Activated T-helper 17 cell treated with anti-CD3 and anti-CD28 coated beads, Interleukin-2, amount 50 U/mL, for 72 hours (primary cell): ENCODE measurements at places on chromosomes 7 and 10.

- ATAC-seq, result no peak
These were observed 151.4 kb upstream of the PRPS1L1 start for GRCh38 chr7:18179093-18179492.

DNA sequence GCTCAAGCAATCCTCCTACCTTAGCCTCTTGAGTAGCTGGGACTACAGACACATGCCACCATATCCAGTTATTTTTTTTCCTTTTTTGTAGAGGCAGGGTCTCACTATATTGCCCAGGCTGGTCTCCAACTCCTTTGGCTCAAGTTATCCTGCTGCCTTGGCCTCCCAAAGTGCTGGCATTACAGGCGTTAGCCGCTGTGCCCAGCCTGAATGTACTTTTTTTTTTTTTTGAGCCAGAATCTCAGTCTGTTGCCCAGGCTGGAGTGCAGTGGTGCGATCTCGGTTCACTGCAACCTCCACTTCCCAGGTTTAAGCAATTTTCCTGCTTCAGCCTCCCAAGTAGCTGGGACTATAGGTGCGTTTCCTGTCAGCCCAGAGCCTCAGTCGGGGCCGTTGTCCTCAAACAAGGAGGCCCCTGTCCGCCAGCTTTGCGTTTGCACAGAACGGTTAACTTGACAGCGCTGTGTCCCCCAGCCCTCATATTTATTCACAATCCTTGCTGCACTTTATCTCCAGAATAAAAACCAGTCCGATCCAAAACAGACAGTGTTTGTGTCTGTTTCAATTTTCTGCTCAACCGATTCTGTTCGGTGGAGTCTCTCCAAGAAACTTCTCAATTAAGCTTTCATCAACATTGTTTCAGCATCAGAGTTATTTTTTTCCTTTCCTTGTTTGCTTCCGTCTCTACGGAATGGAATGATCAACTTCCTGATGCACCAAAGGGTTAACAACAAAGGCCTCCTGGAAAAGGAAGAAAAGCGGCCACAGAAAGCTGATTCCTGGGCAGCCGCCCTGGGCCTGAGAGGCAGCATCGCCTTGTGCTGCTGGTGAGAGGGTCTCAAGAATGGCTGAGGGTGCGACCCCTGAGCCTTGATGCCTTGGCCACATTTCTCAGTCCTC is 64.5 kb downstream of the PDIA4 start:
- ATAC-seq, result no peak

- no peak for ATAC-seq
These were observed 37.3 kb downstream of the SHH start for GRCh38 chr7:155774947-155775346.

- ATAC-seq, result no peak
These were observed 292.2 kb upstream of the TAC1 start for GRCh38 chr7:97439637-97440214.

GRCh38 chr7:32500922-32501341 is 5.6 kb downstream of the AVL9 start:
- peak; percentile 48 for ATAC-seq

- no peak for ATAC-seq
These were observed 6.7 kb downstream of the PCLO start for GRCh38 chr7:83156006-83156405.

- ATAC-seq, result no peak
These were observed 636.5 kb upstream of the STEAP1 start for GRCh38 chr7:89517815-89518214.

GRCh38 chr10:102660888-102661657 is 16.8 kb downstream of the TRIM8 start:
- ATAC-seq, result peak; percentile 88

- no peak for ATAC-seq
These were observed 649 bp downstream of the SCD start for GRCh38 chr10:100347568-100348195.

GRCh38 chr10:102117391-102118159 is 2.6 kb downstream of the LDB1 start:
- ATAC-seq, result peak; percentile 43

- ATAC-seq, result no peak
These were observed 114.0 kb upstream of the INSYN2A start for GRCh38 chr10:127310430-127310829.

DNA sequence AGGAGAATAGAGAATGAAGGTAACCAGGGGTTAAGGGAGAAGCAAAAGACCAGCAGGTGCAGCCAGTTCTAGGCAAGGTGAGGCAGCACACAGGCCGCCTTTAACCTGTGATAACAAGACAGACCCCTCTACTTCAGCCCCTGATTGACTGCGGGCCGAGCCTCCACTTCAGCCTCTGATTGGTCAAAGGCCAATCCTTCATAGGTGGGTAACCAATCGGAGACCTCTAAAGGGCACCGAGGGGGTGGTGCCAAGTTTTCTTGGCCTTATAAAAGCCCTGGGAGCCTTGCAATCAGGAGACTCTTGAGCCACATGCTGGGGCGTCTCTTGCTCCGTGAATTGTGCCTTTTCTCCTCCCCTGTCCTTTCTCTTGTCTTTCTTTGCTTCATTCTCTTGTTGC is 98.8 kb downstream of the ELFN1 start:
- no peak for ATAC-seq

- ATAC-seq, result no peak
These were observed 9.7 kb downstream of the CALY start for GRCh38 chr10:133326745-133327650.

GRCh38 chr10:86162696-86163400 is 203.7 kb downstream of the GRID1 start:
- no peak for ATAC-seq

DNA sequence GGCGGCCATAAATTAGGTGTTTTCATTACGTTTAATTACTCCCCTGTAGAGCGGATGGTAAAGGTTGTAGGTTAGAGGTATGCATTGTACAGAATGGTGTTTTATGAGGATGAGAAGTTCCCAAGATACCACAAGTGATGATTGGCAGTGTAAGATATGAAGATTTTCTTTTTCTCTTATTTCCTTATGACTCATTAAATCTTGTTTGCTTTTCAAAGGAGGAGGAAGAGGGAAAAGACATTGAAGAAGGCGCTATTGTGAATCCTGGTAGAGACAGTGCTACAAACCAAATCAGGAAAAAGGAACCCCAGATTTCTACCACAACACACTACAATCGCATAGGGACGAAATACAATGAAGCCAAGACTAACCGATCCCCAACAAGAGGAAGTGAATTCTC is 133.9 kb downstream of the AASS start:
- ATAC-seq, result no peak

DNA sequence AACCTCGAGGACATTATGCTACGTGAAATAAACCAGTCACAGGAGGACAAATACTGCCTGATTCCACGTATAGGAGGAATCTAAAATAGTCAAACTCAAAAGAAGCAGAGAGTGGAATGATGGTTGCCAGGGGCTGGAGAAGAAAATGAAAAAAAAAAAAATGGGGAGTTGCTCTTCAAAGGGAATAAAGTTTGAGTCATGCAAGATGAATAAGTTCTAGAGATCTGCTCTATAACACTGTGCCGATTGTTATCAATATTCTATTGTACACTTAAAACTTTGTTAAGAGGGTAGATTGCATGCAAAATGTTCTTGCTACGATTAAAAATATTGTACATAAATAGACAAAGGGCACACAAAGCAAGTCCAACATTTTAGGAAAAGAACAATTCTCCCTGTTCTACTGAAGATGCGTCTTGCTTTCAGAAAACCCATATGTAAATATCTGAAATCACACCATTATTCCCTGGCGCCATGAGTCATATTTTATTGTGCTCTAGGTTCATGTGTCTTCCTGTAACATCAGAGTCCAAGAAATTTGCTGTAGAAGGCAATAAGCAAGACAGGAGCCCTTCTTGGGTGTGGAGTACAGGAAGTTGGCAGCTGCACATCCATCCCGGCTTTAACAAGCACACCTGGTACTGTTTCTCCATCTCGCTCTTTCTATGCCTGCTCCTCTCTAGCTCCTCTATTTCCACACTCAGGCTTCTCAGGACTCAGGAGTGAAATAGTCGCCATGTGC is 145.9 kb downstream of the GFRA1 start:
- no peak for ATAC-seq

DNA sequence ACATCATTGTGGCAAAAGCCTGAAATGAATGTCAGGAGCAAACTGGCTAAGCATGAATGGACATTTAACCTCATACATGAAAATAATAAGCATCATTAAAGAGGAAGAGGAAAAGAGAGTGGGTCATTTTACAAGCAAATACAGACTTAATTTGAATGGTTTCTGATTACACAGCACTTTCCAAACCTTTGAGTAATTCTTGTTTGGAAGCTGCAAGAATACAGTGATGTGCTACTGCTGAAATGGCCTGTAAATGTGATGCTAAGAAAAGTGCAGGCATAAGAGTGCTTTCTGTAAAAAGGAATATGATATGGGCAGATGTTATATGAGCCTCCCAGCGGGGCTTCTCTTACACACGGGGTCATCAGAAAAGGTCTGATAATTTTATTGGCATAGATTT is 30.2 kb downstream of the TAS2R16 start:
- no peak for ATAC-seq

- no peak for ATAC-seq
These were observed 20.0 kb upstream of the SMO start for GRCh38 chr7:129168231-129169021.

- no peak for ATAC-seq
These were observed 3.1 kb upstream of the BRI3 start for GRCh38 chr7:98278408-98278807.

- no peak for ATAC-seq
These were observed 3.1 kb upstream of the ZFAND2A start for GRCh38 chr7:1163121-1163520.

GRCh38 chr7:31782411-31782991 is 95.5 kb downstream of the PPP1R17 start:
- no peak for ATAC-seq

- no peak for ATAC-seq
These were observed 579.8 kb downstream of the PARD3 start for GRCh38 chr10:34235164-34235832.

GRCh38 chr10:120983721-120984120 is 132.6 kb downstream of the WDR11 start:
- no peak for ATAC-seq

DNA sequence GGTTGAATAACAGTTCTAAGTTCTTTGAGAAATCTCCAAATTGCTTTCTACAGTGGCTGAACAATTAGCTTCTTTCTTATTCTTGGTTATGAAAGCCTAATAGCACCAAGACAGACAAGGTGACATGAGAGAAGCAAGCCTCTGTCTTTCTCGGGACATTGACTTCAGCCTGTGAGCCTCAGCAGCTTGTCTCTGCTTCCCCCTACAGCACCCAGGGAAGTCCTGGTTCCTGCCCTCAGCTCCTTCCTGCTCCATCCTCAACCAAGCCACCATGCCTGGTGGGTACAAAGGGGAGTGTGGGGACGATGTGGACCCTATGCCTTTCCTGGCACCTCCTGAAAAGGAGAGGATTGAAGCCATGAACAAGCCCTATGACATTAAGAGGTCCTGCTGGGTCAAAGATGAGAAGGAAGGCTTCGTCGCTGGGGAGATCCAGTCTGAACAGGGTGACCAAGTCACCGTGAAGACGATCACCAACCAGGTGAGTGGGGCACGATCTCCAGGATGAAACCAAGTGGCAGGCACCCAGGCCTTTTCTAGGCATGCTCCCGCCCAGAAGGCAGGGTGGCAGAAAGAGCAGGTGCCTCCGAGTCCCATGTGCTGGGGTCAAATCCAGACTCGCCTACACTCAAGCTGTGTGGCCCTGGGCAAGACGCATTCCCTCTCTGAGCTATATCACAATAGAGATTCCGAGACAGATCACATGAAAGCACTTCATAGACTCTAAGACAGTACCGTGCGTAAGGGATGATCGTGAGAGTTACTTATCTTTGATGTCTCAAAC is 30.8 kb upstream of the KPNA7 start:
- no peak for ATAC-seq

- ATAC-seq, result no peak
These were observed 4.8 kb downstream of the KLF6 start for GRCh38 chr10:3780021-3780770.

DNA sequence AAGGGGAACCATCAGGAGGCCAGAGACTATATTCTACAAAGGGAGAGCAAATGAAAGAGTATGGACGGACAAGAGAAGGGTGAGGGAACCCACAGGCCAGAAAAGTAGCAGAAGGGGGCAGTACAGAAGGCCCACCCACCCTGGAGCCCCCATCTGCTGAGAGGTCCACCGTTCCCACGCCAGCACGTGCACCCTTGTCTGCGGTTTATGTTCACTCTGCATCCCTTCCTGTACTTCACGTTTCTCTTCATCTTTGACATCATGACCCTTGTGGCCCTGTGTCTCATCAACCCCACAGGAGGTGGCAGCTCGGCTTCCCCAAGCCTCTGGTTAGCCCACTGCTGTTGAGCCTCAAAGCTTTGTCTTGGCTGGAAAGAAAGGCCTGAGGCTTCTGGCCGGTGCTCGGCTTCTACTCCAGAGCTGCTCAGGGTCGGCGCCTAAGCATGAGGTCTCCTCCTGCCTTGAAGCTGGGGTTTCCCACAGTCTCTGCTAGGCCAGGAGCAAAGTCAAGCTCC is 138.0 kb downstream of the DLG5 start:
- no peak for ATAC-seq

GRCh38 chr10:98270073-98270740 is 2.2 kb upstream of the LOXL4 start:
- ATAC-seq, result no peak

- ATAC-seq, result no peak
These were observed 407.4 kb downstream of the MAGI2 start for GRCh38 chr7:79046061-79046460.

DNA sequence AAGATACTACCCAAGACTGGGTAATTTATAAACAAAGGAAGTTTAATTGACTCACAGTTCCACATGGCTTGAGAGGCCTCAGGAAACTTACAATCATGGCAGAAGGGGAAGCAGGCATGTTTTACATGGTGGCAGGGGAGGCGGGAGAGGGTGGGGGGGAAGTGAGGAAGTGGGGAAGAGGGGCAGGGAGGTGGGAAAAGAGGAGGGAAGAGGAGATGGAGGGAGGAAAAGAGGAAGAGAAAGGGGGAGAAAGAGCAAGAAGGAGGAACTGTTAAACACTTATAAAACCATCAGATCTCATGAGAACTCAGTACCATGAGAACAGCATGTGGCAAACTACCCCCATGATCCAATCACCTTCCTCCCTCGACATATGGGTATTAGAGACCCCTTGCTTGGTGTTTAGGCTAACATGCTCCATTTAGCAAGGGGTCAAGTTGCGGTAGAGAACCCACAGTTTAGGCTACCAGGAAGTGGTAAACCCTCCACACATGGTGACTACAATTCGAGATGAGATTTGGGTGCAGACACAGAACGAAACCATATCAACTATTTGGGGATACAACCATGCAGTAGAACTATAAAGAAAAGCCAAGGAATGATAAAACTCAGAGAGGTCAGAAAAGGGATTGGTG is 3.5 kb upstream of the LMBR1 start:
- ATAC-seq, result no peak

GRCh38 chr7:123209786-123210185 is 10.0 kb upstream of the SLC13A1 start:
- no peak for ATAC-seq

GRCh38 chr7:38276096-38276877 is 2.9 kb upstream of the TARP start:
- ATAC-seq, result no peak

- peak; percentile 47 for ATAC-seq
These were observed 55.2 kb upstream of the GSDME start for GRCh38 chr7:24812305-24812945.

GRCh38 chr10:69044546-69044945 is 43.4 kb upstream of the SRGN start:
- ATAC-seq, result no peak
